ENCODE measurements at places on chromosomes 1 and 21. TPM values are rescaled to one million over a fixed set of nuclear protein-coding genes. Genes with fewer than 3 reads are reported as not detected.
A peak's percentile ranks its signal among the peaks of the same experiment; 100 is the strongest.

DNA sequence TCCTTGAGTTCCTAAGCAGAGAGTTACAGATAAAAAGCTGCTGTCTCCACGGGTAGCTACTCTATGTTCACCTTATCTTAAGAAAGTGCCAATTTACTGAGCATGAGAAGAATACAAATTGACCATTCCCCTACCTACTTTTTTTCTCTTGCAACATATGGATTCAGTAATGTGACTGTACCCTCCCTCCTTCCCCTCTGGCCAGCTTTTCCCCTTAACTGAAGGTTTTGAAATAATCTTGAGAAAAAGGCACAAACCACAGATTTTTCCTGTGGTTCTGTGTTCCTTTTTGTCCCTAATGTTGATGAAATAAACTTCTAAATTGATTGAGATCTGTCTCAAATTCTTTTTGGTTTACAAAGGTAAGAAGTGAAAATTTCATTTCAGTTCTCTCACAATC, 2.6 kb upstream of the CD2 start:
- no peak for DNase-seq

Gene EPHB2
- total RNA-seq = 0.36 TPM

GRCh38 chr1:225814381-225814780, 4.5 kb downstream of the EPHX1 start:
- DNase-seq = no peak

DNA sequence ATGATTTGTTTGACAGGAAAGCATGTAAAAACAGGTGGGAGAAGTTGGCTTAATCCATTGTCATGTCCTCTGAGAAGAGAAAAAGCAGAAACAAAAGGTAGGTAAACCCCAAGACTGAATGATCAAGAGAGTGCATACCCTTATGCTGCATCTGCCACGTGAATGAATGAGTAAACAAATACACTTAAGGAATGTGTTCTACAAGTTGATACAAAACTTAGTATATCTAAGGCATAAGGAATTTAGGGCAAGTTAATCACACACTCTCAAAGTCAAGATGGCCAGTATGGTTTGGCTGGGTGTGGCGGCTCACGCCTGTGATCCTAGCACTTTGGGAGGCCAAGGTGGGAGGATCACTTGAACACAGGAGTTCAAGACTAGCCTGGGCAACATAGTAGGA, 34.2 kb downstream of the HMCN1 start:
- DNase-seq = no peak

GRCh38 chr1:23344987-23345472, 946 bp upstream of the HNRNPR start:
- peak; percentile 1 for DNase-seq

DNA sequence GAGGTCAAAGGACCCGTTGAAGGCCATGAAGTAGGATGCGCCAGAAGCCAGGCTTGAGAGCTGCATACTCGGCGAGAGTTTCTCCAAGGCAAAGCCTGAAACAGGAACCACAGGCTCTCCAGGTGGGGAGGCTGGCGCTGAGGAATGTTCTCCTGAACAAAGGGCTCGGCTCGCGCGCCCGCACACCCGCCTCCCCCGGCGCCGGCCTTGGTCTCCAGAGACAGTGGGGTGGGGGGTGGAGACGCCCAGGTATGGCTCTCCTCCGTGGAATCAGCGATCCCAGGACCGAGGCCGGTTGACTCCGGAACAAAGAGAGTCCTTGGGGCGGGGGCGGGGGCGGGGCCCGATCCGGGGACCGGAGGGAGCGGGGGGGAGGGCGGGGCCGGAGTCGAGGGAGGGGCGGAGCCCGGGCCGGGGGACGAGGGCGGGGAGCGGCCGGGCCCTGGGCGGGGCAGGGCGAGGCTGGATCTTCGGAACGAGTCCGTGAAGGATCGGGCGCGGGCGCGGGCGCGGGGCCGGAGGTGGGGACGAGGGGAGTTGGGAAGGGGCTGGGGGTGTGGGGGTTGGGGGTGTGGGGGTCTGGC, 85.0 kb downstream of the NKAIN1 start:
- peak; percentile 51 for DNase-seq

GRCh38 chr1:21641076-21641475, 28.1 kb downstream of the RAP1GAP start:
- DNase-seq = no peak

DNA sequence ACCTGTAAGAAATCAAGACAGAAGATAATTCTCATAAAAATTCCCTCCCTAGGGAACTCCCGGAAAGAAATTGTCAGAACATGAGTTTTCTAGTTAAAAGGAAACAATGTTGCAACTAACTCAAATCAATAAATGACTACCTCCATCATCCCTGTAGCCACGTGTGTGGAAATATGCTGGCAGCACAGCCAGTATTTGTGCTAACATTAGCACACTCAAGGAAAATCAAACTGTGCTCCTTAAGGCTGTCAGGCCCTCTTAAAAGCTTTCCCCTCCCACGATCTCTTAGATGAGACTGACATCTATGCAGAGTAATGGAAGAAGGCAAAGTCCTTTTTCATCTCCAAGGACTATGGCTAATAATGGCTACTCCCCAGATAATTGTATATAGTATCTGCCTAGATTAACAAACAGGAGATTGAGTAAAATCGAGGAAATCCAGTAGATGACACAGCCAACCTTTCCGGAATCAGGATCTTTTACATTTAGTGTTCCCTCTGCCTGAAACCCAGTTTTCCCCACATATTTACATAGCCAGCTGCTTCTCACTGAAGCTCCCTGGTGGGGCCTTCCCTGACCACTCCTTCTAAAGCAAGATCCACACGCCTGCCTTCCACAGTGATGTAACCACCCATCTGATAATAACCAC, 50.9 kb upstream of the NR5A2 start:
- DNase-seq = no peak
